ENCODE measurements at places on chromosomes 16 and 17. TPM values are rescaled to one million over a fixed set of nuclear protein-coding genes. Genes with fewer than 3 reads are reported as not detected.

GRCh38 chr17:4127555-4127954, 15.3 kb downstream of the ZZEF1 start:
- peaks cover 17% of the 10 kb centered on the region for H3K36me3 ChIP-seq
- H3K27ac ChIP-seq = no peak overlapping the region
- no peaks in the 10 kb centered on the region for H3K4me1 ChIP-seq
- H3K27me3 ChIP-seq = no peaks in the 10 kb centered on the region
- DNase-seq = no peak

DNA sequence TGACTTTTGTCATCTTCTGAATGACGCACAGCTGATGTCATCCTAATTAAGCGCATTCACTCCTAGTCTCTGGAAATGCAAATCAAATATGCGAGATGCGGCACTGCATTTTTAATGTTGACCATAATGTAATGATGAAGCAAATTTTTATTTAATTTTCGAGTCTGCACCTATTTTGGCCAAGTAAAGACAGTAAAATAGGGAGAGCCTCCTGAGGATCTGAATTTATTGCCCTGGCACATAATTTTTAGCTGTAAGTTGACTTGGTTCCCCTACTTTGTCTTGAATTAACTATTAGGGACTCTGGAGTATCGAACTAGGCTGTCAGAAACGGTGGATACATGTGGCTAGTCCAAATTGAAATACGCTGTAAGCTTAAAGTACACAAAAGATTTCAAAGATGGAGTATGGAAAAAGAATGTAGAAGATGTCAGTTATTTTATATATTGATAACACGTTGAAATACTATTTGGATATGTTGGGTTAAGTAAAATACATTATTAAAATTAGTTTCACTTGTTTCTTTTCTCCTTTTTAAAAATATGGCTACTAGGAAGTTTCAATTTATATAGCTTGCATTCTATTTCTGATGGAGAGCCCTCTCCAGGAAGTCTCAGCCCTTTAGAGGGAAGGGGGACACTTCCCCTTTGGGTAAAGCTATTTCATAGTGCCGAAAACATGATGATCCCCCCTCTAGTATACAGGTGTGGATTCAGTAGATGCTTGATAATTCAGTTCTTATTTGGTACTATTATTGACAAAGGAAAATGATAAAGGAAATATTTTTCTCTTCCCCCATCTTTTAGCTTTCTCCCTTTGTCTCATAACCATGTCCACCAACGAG, 991 bp downstream of the KPNA2 start:
- H3K27me3 ChIP-seq = no peaks in the 10 kb centered on the region
- no peak for DNase-seq
- H3K4me3 ChIP-seq = peak overlapping the region; percentile 97
- no peaks in the 10 kb centered on the region for H3K4me1 ChIP-seq
- H3K27ac ChIP-seq = peak overlapping the region; percentile 76

GRCh38 chr16:64362193-64362592, 759.7 kb downstream of the CDH11 start:
- no peaks in the 10 kb centered on the region for H3K27me3 ChIP-seq
- no peak overlapping the region for H3K4me3 ChIP-seq
- no peaks in the 10 kb centered on the region for H3K36me3 ChIP-seq

GRCh38 chr17:9090641-9091096, 69.4 kb downstream of the NTN1 start:
- peak; percentile 84 for DNase-seq
- peak overlapping the region; percentile 74 for H3K27ac ChIP-seq
- no peaks in the 10 kb centered on the region for H3K27me3 ChIP-seq
- no peaks in the 10 kb centered on the region for H3K36me3 ChIP-seq

GRCh38 chr17:82366749-82367148, 4.8 kb upstream of the UTS2R start:
- H3K4me3 ChIP-seq = no peak overlapping the region
- peaks cover 6% of the 10 kb centered on the region for H3K27me3 ChIP-seq
- no peak overlapping the region for H3K27ac ChIP-seq
- no peaks in the 10 kb centered on the region for H3K36me3 ChIP-seq

DNA sequence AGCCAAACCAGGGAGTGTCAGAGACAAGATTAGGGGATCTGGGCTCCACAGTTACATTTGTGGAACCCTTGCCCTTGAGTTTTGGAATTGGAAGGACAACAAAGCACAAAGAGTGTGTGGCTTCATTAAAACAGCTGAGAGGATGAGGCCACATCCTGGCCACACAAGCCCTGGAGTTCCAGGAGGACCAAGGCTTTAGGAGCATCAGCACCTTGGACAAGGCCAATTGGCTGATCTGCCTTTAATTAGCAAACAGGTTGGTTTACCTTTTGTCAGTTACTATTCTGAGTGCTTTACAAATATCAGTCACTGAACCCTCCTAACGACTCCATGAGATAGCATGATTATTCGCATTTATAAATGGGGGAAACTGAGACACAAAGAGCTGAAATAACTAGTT, 54.7 kb downstream of the SLC6A2 start:
- no peak overlapping the region for H3K4me3 ChIP-seq
- H3K36me3 ChIP-seq = no peaks in the 10 kb centered on the region
- no peaks in the 10 kb centered on the region for H3K27me3 ChIP-seq
- H3K27ac ChIP-seq = no peak overlapping the region

- H3K27me3 ChIP-seq = no peaks in the 10 kb centered on the region
- H3K4me3 ChIP-seq = no peak overlapping the region
- no peaks in the 10 kb centered on the region for H3K4me1 ChIP-seq
- H3K36me3 ChIP-seq = no peaks in the 10 kb centered on the region
These were observed 25.1 kb downstream of the SLC7A5 start for GRCh38 chr16:87844120-87844733.

DNA sequence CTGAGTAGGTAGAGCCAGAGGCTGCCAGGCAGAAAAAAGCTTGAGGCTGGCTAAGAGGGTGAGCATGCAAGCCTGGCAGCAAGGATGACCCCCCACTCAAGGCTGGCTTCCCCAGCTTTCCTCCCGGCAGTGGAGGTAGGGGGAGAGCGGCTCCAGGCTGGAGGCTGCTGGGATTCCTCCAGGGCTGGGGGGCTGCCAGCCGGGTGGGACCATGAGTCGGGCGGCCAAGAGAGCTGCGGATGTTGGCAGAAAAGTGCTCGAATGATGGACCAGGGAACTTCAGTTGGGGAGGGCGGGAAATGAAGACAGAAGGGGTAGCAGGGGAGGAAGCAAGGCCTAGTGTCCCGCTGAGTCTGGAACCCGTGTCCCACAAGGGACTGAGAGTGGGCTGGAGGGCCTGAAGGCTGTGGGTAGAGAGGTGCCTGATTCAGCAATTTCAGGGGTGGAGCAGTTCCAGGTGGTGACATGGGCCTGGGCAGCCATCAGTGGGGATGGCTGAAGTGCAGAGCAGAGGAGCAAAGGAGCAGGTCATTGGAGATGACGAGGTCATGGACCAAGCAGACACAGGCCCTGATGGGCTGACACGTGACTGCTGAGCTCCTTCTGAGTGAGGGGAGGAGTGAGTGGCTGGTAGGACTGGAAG, 20.3 kb downstream of the HSD11B2 start:
- DNase-seq = no peak
- no peak overlapping the region for H3K27ac ChIP-seq
- no peaks in the 10 kb centered on the region for H3K27me3 ChIP-seq
- H3K4me1 ChIP-seq = peaks cover 21% of the 10 kb centered on the region

GRCh38 chr16:22255335-22255734, 41.9 kb upstream of the POLR3E start:
- H3K4me3 ChIP-seq = no peak overlapping the region
- DNase-seq = no peak
- H3K36me3 ChIP-seq = peaks cover 97% of the 10 kb centered on the region
- no peaks in the 10 kb centered on the region for H3K4me1 ChIP-seq

DNA sequence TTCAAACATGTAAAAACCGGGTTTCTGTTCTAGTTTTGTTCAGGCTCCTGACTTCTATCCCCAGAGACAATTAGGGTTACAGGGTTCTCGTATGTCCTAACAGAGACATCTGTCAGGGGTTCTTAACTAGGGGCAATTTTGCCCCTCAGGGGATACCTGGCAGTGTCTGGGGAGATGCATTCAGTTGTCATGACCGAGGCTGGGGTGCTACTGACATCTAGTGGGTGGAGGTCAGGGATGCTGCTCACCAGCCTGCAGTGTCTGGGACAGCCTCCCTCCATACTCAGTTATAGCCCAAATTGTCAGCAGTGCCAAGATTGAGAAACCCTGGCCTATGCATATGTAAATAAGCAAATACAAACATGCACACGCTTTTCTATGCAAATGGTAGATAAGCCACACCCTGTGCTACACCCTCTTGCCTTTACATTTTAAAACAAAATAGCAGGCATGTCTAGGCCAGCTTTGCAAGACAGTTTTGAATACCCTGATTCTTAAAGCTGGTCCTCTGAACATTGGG, 37.4 kb downstream of the CLEC16A start:
- no peak overlapping the region for H3K4me3 ChIP-seq
- H3K36me3 ChIP-seq = peaks cover 13% of the 10 kb centered on the region
- no peak overlapping the region for H3K27ac ChIP-seq
- H3K27me3 ChIP-seq = no peaks in the 10 kb centered on the region
- DNase-seq = no peak

GRCh38 chr16:49586466-49587450, 213.2 kb downstream of the C16orf78 start:
- DNase-seq = peak; percentile 60
- no peaks in the 10 kb centered on the region for H3K4me1 ChIP-seq
- H3K4me3 ChIP-seq = peak overlapping the region; percentile 24
- H3K36me3 ChIP-seq = no peaks in the 10 kb centered on the region
- H3K27me3 ChIP-seq = no peaks in the 10 kb centered on the region

DNA sequence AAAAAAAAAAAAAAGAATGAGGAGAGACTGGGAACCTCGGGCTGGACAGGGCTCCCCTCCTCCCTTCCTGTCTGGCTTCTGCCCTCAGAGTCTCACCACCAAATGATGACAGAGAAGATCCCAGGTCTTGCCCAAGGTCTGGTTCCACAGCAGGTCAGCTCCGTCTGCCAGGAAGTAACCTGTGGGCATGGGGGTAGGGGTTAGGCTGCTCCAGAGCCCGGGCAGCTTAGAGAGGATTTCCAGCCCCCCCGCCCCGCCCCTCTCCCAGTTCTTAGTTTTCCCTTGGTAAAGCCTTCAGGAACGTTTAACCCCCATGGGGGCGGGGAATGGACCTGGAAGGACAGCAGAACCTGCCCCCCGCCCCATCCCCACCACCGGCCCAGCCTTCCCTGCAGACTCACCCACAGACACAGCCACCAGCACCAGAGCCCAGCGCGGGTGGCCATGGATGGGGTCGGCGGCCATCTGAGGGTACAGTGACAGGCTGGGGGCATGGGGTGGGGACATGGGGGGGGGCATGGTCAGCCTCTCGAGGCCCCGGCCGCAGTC, 700 bp downstream of the TLCD2 start:
- H3K27ac ChIP-seq = peak overlapping the region; percentile 79
- H3K4me3 ChIP-seq = peak overlapping the region; percentile 73
- peaks cover 48% of the 10 kb centered on the region for H3K36me3 ChIP-seq
- no peak for DNase-seq

DNA sequence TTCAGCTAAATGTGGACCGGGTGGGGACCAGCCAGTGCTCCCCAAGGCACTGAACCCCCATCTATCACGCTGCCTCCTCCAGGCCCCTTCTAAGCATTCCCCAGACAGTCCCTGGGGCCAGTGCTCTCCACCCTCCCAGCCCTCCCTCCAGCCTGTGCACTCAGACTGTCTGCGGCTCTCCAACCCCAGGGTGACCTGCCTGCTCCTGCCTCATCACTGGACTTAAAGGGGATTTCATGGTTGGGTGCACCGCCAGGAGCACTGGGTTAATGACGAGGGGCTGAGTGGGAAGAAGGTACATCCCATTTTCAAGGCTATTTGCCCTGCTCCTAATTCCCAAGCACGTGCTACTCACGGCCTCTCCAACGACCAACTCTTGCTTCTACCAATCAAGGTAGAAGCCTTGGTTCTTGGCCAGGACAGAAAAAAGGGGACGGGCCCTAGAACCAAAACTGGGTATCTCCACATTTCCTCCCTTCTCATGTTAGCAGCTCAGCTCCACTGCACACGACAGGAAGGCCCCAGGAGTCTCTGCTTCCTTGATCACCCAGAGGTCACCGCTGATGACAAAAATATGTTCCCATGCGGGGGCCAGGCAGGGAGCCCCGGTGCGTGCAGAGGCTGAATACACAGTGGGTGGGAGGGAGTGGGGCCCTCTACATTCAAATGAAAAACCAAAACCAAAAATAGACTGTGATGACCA, 3.5 kb upstream of the ABR start:
- peaks cover 30% of the 10 kb centered on the region for H3K4me1 ChIP-seq
- DNase-seq = no peak
- H3K4me3 ChIP-seq = no peak overlapping the region
- H3K36me3 ChIP-seq = no peaks in the 10 kb centered on the region

DNA sequence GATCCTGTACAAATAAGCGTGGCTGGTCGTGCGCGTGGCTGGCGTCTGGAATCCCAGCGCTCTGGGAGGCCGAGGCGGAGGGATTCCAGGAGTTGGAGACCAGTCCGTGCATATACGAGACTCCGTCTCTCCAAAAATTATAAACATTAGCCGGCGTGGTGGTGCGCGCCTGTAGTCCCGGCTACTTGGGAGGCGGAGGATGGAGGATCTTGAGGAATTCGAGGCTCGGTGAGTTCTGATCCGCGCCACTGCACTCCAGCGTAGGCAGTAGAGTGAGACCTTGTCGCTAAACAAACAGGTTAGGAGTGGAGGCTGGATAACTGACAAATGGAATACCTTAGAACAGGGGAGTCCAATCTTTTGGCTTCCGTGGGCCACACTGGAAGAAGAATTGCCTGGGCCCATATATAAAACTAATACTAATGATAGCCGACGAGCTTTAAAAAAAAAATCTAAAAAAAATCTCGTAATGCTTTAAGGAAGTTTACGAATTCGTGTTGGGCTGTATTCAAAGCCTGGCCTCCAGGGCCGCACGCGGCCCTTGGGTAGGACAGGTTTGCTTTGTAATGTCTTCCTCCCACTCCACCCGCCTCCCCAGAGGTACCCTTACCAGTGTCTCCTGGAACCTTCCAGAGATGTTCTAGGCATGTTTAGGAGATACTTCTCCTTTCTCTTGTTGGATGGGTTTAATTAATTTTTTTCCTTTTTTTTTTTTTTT, 909 bp upstream of the RSL1D1 start:
- no peak for DNase-seq
- H3K27me3 ChIP-seq = no peaks in the 10 kb centered on the region
- peak overlapping the region; percentile 95 for H3K4me3 ChIP-seq
- peaks cover 23% of the 10 kb centered on the region for H3K36me3 ChIP-seq
- no peaks in the 10 kb centered on the region for H3K4me1 ChIP-seq

Gene C1QTNF1
- total RNA-seq = 435 TPM

Gene PLLP
- 0.21 TPM for total RNA-seq
